Kidney epithelial cell (primary cell): ENCODE measurements at places on chromosomes 5 and 9.
A peak's percentile ranks its signal among the peaks of the same experiment; 100 is the strongest.

GRCh38 chr9:3576328-3576727, 50.5 kb upstream of the RFX3 start:
- no peak for DNase-seq

- no peak for DNase-seq
Measured at GRCh38 chr9:125049212-125050049, 93.9 kb downstream of the SCAI start.

- no peak for DNase-seq
Measured at GRCh38 chr9:79883073-79883645, 311.4 kb downstream of the TLE4 start.

GRCh38 chr5:111595425-111595824, 83.1 kb upstream of the STARD4 start:
- no peak for DNase-seq

DNA sequence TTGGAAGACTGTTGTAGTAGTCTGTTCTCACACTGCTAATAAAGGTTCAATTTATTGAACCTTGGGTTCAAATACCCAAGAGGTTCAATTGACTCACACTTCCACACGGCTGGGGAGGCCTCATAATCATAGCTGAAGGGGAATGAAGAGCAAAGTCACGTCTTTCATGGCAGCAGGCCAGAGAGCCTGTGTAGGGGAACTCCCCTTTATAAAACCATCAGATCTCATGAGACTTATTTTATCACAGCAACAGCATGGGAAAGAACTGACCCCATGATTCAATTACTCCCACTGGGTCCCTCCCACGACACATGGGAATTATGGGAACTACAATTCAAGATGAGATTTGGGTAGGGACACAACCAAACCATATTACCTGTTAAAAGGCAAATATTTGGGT, 268.2 kb downstream of the TMEM167A start:
- no peak for DNase-seq

- no peak for DNase-seq
Measured at GRCh38 chr5:33223563-33224284, 217.0 kb upstream of the TARS1 start.

DNA sequence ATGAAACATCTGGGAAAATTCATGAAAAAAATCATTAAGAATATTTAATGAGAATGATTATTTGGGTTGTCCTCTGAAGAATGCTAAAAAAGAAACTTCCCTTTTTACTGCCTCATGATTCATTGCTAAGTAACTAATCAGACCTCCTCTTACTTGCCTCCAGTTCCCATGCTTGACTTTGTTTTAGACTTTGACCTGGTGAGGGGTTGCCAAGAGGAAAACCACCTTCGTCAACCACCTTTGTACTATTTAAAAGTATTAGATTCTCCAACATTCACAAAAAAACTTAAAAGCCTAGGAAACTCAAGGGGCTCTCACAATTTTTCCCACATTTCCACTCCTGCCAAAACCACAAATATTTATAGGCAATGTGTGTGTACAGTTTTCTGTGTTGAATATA, 115.2 kb upstream of the ST8SIA4 start:
- no peak for DNase-seq

GRCh38 chr5:154371687-154372086, 74.1 kb upstream of the SAP30L start:
- no peak for DNase-seq

DNA sequence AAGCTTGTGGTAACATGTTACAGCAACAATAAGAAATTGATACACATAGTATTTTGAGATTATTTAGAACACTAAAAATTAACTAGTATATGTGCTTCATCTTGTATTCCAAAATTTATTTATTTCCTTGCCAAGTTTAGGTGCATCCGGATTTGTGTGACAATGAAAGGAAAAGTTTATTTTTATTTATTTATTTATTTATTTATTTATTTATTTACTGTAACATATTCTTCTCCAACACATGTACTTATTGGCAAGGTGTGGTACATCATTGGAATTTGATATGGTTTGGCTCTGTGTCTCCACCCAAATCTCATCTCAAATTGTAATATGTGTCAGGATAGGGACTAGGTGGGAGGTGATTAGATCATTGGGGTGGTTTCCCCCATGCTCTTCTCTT, 373.3 kb upstream of the EDIL3 start:
- no peak for DNase-seq

DNA sequence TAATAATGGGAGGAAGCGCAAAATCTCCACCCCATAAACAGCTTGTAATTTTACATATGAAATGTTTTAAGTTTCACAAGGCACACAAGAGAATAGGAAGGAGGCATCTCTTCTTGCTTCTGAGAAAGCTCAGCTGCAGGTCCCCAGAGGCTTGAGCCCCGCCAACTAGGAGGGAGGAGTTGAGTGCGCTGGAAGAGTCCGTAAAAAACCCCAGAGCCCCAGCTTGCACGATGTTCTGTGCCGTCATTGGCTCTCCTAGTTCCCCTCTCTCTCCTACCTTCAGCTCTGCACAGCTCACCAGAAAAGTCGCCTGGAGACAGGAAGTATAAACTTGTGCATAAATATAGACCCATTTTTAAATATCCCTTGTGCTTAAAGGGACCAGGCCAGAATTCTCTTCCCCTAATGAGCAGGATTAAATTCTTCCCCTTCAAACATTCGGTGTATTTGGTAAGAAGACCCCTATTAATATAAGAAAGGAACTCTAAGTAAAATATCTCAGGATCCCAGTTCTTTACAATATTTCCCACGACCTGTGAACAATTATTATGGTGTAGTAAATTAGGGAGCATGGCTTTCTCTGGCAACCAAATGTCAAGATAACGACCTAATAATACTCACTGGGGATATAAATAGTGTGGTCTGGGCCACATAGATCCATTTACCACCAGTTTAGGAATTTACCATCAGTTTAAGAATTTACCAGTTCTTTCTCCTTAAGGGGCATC, 13.7 kb downstream of the GLRX start:
- DNase-seq = no peak

- DNase-seq = no peak
Measured at GRCh38 chr9:112755675-112756074, 5.1 kb downstream of the SNX30 start.

DNA sequence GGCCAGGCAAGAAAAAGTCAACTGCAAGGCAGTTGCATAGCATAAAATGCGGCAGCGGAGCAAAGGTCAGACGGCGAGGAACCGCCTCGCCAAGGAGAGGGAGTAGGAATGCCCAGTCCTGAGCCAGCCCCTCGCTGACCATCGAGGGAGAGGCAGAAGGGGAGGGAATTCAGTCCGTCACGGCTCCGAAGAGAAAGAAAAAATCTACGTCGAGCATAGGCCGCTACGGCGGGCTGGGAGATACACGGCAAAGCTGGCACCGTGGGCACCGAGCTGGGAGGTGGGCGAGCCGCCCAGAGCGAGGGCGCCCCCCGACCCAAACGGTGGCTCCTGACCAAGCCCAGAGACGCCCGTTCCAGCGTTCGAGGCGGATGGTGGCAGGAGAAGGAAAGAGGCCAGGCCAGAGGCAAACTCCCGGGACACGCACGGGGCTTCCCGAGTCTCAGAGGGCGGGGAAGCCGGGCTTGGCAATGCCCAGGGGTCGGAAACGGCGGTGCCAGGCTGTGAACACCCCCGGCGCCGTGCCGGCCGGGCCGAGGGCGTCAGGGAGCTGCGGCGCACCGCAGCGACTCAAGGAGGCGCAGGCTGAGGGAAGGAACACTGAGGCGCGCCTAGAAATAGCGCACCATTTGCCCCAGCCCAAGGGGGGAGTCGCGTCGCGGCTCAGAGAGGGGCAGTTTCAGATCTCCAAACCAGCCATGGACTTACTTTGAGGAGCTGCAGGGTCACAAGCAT, 518 bp downstream of the SPRY4 start:
- DNase-seq = no peak

DNA sequence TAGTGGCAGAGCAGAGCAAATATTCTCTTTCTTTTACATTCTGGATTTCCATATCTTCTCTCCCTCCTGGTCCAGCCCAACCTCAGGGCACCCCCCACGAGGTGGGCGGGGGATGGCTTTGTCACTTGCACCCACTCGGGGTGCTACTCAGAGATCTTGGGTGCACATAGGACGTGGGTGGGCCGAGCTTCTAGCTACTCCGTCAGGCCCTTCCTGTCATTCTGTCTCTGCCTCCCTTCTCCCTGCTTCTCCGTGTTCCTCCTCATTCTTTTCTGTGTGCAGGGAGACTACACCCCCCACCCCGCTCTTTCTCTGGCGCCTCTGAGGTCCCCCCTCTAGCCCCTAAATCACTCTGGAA, 19.5 kb downstream of the PCDHGC5 start:
- DNase-seq = no peak

GRCh38 chr5:78367318-78367991, 7.0 kb downstream of the SCAMP1 start:
- DNase-seq = no peak

GRCh38 chr5:177402271-177403043, 2.0 kb upstream of the PFN3 start:
- no peak for DNase-seq

DNA sequence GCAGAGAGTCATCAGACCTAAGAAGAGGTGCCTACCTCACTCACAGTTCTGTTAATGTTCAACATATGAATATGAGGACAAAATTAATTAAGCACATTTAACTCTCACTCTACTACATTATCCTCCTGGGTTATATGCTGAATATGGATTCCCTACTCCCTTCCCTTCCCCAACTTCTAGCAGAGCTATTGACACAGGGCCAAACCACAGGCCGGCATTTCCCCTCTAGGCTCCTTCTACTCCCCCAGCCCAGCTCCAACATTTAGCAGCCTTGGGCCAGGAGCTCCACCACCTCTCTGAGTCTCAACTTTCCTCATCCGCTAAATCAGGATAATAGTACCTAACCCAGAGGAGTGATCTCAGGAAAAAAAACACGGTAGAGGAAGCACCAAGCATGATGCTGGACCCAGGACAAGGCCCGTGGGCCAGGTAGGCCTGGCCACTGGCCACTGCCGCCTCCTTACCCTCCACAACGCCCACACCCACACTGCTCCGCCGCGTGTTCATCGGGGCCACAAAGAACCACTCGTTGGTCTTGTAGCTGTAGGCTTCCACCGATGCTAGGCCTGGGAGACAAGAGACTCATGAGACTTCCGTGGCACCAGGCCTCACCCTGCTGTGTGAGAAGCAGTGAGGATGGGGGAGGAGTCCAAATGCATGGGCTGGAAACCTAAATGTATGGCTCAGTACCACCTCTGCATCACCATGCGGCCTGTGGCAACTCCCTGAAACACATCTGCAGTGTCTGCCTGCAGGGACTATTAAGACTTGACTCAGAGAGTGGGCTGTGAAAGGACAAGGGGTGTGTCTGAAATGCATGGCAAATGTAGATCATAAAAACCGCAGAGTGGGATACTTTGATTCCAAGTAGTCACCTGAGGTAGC, 98.8 kb downstream of the KLHL3 start:
- no peak for DNase-seq

- DNase-seq = peak; percentile 47
Measured at GRCh38 chr5:78927657-78928282, 57.3 kb downstream of the ARSB start.

GRCh38 chr5:109573256-109573655, 116.5 kb upstream of the MAN2A1 start:
- DNase-seq = no peak

DNA sequence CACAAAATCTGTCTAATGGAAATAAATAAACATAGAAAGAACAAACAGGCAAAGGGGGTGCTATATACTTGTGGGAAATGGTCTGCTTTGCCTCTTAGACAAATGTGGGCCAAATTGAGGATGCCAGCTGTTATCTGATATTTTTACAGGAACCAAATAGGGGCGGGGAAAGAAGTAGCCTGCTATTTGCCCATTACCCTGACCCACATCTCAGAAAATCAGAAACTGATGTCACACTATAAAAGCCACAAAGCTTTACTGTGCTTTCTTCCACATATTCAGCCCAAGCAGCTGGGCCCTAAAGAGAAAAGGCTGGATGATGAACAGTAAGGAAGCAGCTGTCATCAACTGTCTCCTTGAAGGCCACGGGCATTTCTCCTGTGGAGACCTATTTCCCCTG, 97.3 kb downstream of the ELAVL2 start:
- no peak for DNase-seq

DNA sequence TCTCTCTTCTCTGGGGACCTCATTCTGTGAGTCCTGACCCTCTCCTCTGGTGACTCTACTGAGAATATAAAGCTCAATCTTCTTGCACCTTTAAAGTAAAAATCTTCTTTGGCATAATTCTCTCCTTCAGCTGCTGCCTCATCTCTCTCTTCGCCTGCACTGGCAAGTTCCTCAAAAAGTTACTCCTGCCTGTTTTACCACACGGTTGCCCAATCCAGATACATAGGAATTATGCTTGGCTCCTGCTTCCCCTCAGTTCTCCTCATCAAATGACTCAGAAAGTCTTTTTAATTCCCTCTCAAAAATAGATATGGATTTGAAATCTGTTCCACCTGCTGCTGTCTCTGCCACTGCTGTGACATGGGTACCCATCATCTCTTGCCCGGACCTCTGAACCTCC, 14.4 kb upstream of the HRCT1 start:
- no peak for DNase-seq

DNA sequence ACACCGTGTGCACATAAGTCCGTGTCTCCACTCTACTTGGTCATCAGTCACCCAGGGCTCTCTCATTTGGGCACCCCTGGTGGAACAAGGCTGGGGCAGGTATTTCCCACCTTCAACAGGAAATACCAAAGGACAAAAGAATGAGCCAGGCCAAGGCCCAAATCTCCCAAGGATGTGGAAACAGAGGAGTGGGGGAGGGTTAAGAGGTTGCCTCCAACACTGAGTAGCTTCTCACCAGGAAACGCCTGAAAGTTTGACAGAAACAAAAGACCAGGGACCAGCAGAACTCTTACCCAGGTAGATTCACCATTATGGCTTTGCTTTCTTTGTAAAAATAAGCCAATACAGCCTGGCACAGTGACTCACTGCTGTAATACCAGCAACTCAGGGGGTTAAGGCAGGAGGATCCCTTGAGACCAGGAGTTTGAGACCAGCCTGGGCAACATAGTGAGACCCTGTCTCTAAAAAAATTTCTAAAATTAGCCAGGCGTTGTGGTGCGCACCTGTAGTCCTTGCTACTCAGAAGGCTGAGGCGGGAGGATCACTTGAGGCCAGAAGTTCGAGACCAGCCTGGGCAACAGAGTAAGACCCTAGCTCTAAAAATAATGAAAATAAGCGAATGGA, 12.7 kb downstream of the SLC1A3 start:
- no peak for DNase-seq

DNA sequence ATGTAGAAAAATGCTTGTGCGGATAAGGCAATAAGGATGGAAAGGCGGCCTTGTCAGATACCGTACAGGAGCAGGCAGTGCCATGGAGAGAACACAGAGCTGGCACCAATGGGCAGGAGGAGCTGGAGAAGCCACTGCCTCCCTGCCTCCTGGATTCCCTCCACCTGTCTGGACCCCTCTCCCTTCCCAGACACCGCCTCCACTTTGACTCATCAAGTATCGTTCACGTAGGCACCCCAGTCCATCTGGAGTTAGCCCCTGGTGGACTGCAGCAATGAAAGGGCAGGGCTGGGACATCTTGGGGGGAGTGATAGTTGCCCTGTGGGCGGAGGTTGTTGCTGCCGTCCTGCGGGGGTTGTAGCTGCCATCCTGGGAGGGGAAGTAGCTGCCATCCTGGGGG, 232.0 kb downstream of the ROR2 start:
- no peak for DNase-seq

- no peak for DNase-seq
Measured at GRCh38 chr5:170393235-170393634, 4.1 kb upstream of the KCNMB1 start.

- no peak for DNase-seq
Measured at GRCh38 chr9:80615964-80616363, 1044.2 kb downstream of the TLE4 start.

- no peak for DNase-seq
Measured at GRCh38 chr5:51622161-51622790, 239.0 kb downstream of the ISL1 start.
